Progenitor cell of endocrine pancreas (in vitro differentiated cells): ENCODE measurements at places on chromosomes 11 and 22. TPM values are rescaled to one million over a fixed set of nuclear protein-coding genes. Genes with fewer than 3 reads are reported as not detected.

The C22orf42 gene
- total RNA-seq, result 13.2 and 13.9 TPM in 2 replicates

DNA sequence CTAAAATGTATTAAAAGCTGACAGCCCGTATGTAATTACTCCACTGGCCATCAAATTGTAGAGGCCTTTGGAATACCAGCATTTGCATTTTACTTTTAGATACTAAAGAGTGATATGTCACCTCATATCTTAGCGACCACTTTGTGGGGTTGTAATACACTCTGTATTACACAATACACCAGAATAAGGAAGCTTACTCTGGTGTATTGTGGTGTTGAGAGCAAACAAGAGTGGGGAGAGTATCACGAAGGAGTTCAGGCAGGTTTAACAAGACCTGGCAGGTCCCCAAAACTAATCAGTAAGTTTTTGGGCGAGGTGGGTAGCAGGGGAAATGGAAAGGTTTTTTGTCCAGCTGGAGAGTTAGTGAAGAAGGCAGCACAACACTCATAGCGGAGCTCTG, 3.2 kb downstream of the NUP50 start:
- peaks cover 15% of the 10 kb centered on the region for H3K36me3 ChIP-seq
- no peak for DNase-seq
- no peak overlapping the region for H3K4me3 ChIP-seq

The SERPIND1 gene
- 0.40 and 0.74 TPM in 2 replicates for total RNA-seq

The OAF gene
- 6.5 and 6.6 TPM in 2 replicates for total RNA-seq

GRCh38 chr11:79129702-79130101, 311.1 kb downstream of the TENM4 start:
- no peak overlapping the region for H3K4me3 ChIP-seq
- peaks cover 5% of the 10 kb centered on the region for H3K4me1 ChIP-seq
- H3K27ac ChIP-seq, result no peak overlapping the region
- peaks cover 31% of the 10 kb centered on the region for H3K36me3 ChIP-seq
- DNase-seq, result no peak
- no peaks in the 10 kb centered on the region for H3K27me3 ChIP-seq

DNA sequence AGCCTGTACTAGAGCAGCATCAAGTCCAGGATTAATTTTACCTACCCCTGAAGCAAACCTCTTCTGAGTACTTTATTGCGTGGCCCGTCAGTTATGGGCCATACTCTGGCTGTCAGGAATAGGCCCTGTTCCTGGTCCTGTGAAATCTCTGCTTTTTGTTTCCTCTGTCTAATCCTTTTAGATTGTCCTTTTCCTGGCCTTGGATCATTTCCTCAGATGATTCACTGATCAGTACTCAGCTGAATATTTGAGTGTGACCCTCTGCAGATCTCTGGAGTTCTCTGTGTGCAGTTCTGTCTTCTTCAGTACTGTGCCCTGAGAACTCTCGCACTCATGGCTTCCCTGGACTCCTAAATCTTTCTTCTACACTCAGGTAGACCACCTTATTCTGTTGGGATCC, 123.5 kb downstream of the UVRAG start:
- no peak overlapping the region for H3K27ac ChIP-seq
- DNase-seq, result no peak
- no peaks in the 10 kb centered on the region for H3K4me1 ChIP-seq
- H3K36me3 ChIP-seq, result no peaks in the 10 kb centered on the region
- H3K27me3 ChIP-seq, result no peaks in the 10 kb centered on the region

The TMEM9B gene
- total RNA-seq, result 20.4 and 21.2 TPM in 2 replicates

GRCh38 chr11:115963156-115963555, 458.9 kb upstream of the CADM1 start:
- H3K27me3 ChIP-seq, result peaks cover 16% of the 10 kb centered on the region
- no peak overlapping the region for H3K4me3 ChIP-seq
- no peak for DNase-seq

The TEAD1 gene
- total RNA-seq, result 92.4 and 95.8 TPM in 2 replicates

The C22orf23 gene
- total RNA-seq, result 0.89 and 0.93 TPM in 2 replicates

DNA sequence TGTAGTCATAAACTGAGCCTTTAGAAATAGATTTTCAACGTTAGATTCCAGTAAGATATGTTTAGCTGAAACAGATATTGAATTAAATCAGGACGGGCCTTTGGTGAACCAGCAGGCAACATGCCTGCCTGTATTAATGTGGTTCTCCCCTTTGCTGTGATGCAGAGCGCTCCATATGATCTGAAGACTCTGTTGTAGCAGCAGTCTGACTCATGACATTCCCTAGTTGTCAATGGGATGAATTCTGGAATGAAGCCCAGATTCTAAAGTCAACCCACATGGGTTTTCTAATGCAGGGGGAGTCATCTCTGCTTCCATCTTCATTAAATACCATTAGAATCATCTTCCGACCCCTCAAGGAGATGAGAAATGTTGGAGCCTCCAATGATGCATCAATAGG, 864.5 kb downstream of the NTM start:
- peaks cover 36% of the 10 kb centered on the region for H3K27me3 ChIP-seq
- H3K4me3 ChIP-seq, result no peak overlapping the region
- no peak for DNase-seq
- no peaks in the 10 kb centered on the region for H3K4me1 ChIP-seq

The CHRNA10 gene
- 2.8 and 3.3 TPM in 2 replicates for total RNA-seq

GRCh38 chr22:41471568-41471967, 2.7 kb downstream of the ACO2 start:
- peaks cover 5% of the 10 kb centered on the region for H3K36me3 ChIP-seq
- H3K4me3 ChIP-seq, result no peak overlapping the region
- peaks cover 24% of the 10 kb centered on the region for H3K4me1 ChIP-seq
- DNase-seq, result no peak

DNA sequence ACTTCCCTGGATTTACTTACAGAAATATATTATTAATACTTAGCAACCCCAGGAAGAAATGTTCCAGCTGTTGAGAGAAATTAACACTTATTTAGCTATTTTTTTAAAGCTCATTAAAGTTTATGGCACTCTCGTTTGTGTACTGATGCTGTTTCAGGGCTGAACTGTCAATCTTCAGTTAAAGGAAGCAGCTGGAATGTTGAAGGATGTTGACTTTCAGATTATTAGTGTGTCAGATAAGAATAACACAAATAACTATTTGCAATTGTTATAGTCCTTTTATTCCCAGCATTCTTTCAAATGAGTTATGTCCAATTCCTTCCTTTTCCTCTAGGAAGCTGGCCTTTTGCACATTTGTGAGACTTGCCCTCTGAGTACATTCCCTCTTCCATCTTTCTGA, 278.2 kb upstream of the RAG2 start:
- H3K4me1 ChIP-seq, result peaks cover 1% of the 10 kb centered on the region
- DNase-seq, result no peak
- no peak overlapping the region for H3K4me3 ChIP-seq
- H3K36me3 ChIP-seq, result no peaks in the 10 kb centered on the region
